ENCODE measurements at places on chromosomes 11 and 22.
A peak's percentile ranks its signal among the peaks of the same experiment; 100 is the strongest.

- no peak for DNase-seq
These were observed 80.5 kb downstream of the GRAMD1B start for GRCh38 chr11:123510579-123510905.

DNA sequence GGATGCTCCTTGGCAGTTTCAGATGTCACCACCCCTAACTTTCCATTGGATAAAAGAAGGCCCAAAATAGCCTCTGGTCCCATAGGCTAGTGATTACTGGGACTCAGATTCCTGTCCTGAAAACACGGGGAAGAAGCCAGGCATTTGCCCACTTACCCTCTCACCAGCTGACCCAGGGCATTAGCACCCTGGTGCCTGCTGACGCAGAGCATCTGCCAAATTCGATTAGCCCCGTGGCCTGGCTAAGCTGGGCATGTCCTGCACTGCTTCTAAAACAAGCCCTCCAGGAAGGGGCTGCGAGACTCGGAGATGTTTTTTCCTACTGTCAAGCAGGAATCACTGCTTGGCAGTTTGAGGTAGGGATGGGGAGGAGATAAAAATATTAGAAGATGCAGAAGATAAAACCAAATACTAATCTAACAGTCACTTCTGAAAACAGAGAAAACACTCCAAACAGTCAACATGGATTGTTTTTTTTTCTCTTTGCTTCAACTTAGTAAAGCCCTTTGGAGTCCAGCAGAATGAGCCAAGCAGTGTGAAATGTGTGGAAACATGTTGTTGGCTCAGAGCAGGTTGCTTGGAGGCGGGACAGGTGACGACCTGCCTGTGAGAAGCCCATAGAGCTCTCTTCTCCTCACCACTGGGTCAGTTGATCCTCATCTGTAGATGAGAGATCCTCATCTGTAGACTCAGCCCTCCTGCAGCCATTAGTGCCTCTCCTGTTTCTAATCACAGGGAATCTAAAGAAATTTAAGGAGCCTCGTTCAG, 54.0 kb downstream of the BDNF start:
- no peak for DNase-seq

- no peak for DNase-seq
These were observed 1.7 kb downstream of the ABTB2 start for GRCh38 chr11:34356130-34356529.

DNA sequence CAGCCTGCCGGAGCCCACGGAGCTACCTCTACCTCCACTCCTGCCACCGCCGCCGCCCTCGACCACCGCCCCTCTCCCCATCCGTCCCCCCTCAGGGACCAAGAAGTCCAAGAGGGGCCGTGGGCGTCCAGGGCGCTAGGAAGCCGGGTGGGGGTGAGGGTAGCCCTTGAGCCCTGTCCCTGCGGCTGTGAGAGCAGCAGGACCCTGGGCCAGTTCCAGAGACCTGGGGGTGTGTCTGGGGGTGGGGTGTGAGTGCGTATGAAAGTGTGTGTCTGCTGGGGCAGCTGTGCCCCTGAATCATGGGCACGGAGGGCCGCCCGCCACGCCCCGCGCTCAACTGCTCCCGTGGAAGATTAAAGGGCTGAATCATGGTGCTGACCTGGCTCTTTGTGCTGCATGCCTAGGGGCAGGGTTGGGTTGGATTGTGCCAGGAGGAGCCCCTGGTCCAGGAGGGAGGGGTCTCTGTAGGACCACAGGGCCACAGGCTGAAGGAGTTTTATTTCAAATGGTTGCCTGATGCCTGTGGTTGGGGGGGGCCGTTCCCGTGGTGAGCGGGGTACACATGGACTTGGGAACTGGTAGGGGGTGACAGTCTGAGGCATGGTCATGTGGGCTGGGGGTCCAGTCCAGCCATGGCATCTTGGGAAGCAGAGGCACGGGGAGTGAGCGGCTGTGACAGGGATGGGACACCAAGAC, 2.3 kb downstream of the PTPRCAP start:
- DNase-seq, result no peak

- no peak for DNase-seq
These were observed 51.7 kb downstream of the TTC17 start for GRCh38 chr11:43410394-43410793.

GRCh38 chr11:112724496-112724790, 236.8 kb upstream of the NCAM1 start:
- no peak for DNase-seq

- no peak for DNase-seq
These were observed 19.8 kb downstream of the PRMT3 start for GRCh38 chr11:20407344-20407743.

GRCh38 chr11:27291954-27292636, 70.9 kb downstream of the CCDC34 start:
- DNase-seq, result no peak

- no peak for DNase-seq
These were observed 41.0 kb upstream of the TH start for GRCh38 chr11:2212411-2213251.

- DNase-seq, result no peak
These were observed 10.1 kb downstream of the NAGA start for GRCh38 chr22:42060489-42060888.

DNA sequence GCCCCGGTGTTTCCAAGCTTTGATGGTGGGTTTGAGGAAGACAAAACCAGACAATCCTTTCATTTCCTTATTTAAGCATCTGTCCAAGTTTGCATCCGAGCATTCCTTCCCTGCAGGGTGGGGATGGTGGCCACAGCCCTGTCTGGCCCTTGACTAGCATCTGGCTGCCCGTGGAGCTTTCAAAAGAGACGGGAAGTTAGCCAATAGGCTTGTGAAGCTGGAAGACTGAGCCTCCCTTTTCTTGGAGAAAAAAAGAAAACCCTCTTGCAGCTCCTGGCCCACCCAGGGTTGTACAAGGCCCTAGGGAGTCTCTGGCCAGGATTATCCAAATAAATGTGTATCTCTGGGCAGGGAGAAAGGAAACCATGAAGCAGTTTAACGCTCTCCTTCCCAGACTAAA, 60.6 kb downstream of the MICAL2 start:
- no peak for DNase-seq

- no peak for DNase-seq
These were observed 61.8 kb downstream of the FBLN1 start for GRCh38 chr22:45564349-45565030.

DNA sequence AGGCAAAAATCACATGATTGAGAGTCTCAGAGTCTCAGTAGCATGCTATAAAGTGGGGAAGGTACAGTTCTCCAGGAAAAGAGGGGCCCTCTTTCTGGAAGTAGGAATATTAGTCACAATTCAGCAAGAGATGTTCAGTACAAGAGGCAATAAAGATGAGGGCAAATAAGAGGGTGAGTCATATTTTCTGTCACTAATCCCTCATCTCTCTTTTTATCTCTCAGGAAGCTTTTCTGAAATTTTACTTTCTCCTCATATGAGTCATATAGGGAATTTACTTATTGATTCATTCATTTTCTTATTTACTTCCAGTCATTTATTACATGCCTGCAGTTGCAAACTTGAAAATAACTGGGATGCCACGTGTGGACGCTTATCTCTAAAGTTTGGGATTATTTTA, 3.4 kb upstream of the NXPE1 start:
- DNase-seq, result no peak

GRCh38 chr11:66335531-66336233, 552 bp downstream of the RIN1 start:
- no peak for DNase-seq

- DNase-seq, result no peak
These were observed 41.0 kb upstream of the TENM4 start for GRCh38 chr11:79481795-79482194.

- no peak for DNase-seq
These were observed 290.1 kb upstream of the MPPED2 start for GRCh38 chr11:30876228-30876627.

GRCh38 chr11:78187366-78188285, 800 bp downstream of the KCTD21 start:
- DNase-seq, result peak; percentile 78

DNA sequence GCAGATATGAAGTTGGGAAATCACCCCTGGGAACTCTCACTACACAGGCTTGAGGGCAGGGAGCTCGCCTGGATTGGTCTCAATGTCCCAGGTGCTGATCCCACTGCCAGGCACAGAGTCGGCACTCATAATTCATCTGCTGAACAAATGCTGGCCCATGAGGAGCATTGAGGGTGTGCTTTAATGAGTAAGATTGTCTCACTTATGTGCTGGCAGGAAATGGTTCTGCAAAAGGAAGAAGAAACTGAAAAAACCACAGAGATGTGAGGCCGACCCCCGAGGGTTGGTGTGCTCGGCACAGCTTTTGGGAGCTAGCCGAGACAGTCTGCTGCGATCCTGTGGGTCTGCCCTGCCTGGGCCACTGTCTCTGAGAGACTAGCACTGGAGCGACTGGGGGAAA, 9.4 kb downstream of the PLAAT2 start:
- DNase-seq, result peak; percentile 52

DNA sequence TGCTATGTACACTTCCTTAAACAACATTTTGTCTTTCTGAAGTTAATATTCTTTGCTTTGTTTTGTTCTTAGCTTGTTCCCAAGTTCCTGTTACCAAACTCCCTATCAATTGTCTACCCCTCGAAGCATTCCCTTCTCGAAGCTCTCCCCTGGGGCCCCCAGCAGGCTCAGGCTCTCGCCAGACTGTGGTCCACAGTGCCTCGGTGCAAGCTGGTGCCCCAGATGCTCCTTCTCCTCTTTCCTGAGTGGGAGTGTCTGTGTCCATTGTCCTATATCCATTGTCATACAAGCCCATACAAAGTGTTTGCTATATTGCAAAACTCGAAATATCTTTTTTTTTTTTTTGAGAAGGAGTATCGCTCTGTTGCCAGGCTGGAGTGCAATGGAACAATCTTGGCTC, 51.7 kb upstream of the RTL6 start:
- DNase-seq, result no peak

- no peak for DNase-seq
These were observed 91.2 kb downstream of the TEAD1 start for GRCh38 chr11:12765428-12765827.

GRCh38 chr11:76253416-76253815, 47.1 kb upstream of the WNT11 start:
- DNase-seq, result no peak

DNA sequence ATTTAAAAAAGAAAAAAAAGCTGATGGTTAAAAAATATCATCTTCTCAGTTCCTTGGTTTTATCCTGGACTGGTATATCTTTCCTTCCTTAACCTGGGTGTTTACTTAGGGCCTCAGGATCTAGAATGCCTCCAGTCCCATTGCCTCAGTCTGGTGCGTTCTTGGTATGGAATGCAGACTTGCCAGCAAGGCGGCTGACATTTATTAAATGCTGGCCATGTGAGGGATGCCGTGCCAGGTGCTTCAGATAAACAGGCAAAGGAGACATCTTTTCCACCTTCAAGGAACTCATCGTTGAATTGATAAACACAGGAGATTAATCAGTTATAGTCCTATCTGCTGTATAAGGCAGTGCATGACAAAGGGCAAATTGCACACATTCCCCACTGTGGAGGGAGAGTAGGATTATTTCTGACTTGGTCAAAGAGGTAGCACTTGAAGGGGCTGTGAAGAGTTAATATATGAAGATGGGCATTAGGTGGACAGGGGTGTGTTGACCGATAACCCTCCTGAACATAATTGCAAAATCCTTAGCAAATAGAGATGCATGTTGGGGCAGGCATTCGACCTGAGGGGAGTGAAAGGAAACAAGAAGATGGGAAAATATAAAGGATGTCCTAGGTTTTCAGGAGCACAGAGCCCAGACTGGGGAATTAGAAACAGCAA, 54.4 kb downstream of the ALX4 start:
- DNase-seq, result no peak

DNA sequence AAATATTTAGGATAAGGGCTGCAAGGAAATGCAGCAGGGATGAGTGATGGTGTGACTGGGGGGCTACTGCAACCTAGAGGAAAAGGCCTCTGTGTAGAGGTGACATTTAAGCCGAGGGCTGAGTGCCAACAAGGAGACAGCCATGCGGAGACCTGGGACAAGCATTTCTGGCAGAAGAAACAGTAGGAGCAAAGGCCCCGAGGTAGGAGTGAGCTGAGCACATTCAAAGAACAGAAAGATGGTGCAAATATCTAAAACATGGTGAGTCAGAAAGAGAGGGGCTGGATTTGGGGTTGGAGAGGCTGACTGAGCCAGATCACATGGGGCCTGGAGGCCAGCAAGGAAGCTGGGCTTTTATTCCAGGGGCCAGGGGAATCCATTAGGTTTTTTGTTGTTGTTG, 55.1 kb upstream of the INCENP start:
- DNase-seq, result no peak

GRCh38 chr11:105227363-105227762, 87.8 kb upstream of the CARD18 start:
- DNase-seq, result no peak

DNA sequence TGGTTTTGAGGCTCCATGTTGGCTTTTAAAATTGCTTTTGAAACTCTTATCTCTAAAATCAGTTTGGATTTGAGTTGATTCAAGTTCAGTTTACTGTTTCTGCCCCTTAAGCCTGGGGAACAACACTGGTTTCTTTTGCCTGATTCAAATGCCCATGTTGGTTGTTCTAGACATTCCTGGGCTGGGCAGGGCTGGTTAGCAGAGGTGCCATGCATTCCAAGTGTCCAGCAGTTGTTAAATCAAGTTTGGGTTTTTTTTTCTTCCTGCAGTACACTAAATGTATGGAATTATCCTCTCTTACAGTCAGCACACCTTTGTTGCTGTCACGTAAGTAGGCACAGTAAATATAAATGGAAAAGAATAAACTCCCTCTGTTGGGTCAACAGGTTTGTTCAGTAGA, 67.2 kb upstream of the MTMR2 start:
- DNase-seq, result no peak

DNA sequence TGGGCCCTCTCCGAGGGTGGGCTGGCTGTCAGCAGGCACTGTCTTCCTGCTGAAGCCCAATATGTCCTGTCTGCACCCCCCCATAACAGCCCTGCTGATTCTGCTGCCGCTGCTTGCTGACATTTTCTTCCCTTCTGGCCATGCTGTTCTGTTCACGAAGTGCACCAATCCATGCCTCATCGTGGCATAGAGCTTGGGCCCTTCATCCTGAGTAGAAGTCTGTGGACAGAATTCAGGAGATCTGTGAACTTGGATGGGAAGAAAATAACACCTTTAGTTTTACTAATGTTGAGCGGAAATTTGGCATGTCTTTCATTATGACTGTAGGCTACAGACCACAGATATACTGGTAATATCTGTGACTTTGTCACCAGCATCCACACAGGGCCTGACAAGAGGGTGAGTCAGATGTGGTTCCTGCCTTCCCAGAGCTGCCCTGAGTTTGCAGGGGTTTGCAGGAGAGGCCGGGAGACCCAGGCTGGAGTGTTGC, 14.1 kb upstream of the KIAA0930 start:
- no peak for DNase-seq

DNA sequence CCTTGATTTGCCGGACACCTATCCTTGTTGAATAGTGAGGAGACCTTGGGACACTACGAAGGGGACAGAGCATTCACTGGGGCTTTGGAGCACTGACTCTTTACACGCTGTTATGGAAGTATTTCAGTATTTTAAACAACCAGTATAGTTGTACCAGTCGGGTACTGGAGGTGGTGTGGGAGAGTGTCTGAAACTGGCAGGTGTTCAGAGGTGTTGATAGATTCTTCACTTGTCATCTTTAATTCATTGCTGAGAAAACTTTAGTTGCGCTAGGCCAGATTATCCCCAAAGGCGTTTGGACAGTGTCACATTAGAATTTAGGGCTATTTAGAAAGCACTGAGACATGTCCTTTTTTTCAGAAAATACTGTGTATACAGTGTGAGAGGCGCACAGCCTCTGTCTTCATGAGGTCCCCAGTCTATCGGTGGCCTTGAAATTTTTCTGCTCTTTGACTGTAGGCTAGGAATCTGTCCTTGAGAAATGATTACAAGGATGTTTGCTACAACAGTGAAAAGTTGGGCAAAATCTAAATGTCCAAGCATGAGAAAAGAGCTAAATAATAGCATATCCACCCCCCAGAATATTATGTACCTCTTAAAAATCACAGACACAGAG, 69.7 kb downstream of the TEAD1 start:
- no peak for DNase-seq
